Pons (tissue), 1 donor: ENCODE measurements at places on chromosomes 11 and 22.

- no peak for DNase-seq
Measured at GRCh38 chr22:49881856-49882255, 28.2 kb downstream of the ZBED4 start.

- no peak for DNase-seq
Measured at GRCh38 chr11:134037046-134037908, 31.6 kb upstream of the JAM3 start.

GRCh38 chr11:20511982-20512381 is 87.4 kb upstream of the SLC6A5 start:
- DNase-seq: no peak

DNA sequence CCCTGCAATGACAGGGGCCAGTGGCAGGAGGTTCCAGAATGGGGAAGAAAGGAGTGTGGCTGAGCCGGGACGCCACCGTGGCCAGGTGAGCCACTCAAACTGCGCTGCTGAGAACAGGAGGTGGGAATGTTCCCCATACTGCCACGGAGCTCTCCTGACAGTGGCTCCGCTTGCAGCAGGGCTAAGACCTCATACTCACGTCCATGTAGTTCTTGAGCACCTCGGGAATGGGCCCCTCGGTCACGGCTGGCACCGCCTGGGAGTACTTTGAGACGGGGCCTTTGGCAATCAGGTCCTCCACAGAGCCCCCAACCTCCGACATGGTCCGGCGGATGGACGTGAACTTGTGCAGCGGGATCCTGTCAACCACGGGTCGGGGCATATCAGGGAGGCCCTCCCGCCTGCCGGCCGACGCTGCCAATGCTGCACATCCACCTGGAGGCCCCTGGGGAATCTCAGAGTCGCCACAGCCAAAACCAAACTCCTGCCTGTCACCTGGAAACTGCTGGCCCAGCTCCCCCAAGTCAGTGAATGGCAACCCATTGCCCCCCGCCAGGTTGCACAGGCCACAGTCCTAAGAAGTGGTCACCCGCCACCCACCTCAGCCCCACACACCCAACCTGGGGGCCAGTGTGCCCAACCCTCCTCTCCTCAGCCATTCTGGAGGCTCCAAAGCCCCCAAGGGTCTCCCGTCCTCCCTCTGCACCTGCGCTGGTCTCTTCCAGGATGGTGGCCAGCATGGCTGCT is 2.4 kb downstream of the CTSD start:
- no peak for DNase-seq

DNA sequence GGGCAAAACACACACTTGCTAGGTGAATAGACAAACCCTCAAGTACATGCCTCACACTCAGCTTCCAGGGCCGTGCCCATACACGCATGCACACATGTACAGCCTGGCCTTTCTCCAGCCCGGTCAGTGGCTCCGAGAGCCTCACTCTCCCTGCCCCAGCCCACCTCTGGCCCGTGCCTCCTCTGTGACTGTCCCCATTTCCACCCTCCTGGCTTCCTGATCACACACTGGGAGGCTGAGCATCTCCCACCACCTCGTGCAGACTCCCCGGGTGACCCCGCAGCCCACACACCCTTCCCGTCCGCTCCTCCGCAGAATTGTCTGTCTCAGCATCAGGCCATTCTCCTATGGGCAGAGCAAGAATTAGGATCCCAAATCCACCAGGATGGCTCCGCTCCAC is 634.1 kb downstream of the TBC1D22A start:
- no peak for DNase-seq

DNA sequence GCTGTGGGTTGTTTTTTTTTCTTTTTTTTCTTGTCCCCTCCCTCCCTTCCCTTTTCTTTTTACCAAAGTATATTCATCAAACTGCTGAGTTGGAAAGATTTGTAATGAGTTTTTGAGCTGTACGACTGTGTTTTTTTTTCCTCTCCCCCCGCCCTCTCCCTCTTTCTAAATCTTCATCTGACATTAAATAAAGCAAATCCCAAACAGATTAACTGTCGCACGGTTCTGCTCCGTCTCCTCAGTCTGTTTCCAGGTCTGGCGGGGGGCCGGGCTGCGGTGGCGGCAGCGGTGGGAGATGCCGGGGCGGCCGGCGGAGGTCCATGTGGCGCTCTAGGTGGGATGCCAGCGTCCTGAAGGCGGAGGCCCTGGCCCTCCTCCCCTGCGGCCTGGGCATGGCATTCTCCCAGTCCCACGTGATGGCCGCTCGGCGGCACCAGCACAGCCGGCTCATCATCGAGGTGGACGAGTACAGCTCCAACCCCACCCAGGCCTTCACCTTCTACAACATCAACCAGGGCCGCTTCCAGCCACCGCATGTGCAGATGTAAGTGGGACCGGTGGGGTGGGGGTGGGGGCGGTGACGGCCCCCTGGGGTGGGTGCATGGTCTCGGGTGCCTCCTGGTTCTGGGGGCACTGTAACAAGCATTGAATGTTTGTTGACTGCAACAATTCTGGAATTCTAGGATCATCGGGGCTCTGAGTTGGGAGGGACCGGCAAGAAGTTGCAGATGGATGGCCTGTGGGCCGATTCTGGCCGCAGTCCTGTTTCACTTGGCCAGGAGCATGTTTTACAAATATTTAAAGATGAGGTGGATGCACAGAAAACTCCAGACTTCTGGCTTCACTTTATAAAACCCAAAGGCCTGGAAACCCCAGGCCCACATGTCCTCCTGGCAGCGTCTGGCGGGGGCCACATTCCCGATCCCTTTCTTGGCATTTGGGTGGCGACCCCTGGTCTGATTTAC is 13.1 kb downstream of the MPPED1 start:
- DNase-seq: no peak

- no peak for DNase-seq
Measured at GRCh38 chr11:17703951-17704350, 15.4 kb upstream of the MYOD1 start.

- DNase-seq: no peak
Measured at GRCh38 chr22:33070600-33070999, 12.4 kb upstream of the SYN3 start.

- no peak for DNase-seq
Measured at GRCh38 chr22:38452373-38453065, 2.5 kb downstream of the KCNJ4 start.
